Activated CD8-positive, alpha-beta memory T cell treated with anti-CD3 and anti-CD28 coated beads, Interleukin-2, amount 10 ng/mL, durations not matched to agents 7 days and 5 days (primary cell): ENCODE measurements at places on chromosomes 16 and 17. TPM values are rescaled to one million over a fixed set of nuclear protein-coding genes. Genes with fewer than 3 reads are reported as not detected.

INCA1 gene
- 0.23 TPM for total RNA-seq

HS3ST2 gene
- not detected for total RNA-seq

DNA sequence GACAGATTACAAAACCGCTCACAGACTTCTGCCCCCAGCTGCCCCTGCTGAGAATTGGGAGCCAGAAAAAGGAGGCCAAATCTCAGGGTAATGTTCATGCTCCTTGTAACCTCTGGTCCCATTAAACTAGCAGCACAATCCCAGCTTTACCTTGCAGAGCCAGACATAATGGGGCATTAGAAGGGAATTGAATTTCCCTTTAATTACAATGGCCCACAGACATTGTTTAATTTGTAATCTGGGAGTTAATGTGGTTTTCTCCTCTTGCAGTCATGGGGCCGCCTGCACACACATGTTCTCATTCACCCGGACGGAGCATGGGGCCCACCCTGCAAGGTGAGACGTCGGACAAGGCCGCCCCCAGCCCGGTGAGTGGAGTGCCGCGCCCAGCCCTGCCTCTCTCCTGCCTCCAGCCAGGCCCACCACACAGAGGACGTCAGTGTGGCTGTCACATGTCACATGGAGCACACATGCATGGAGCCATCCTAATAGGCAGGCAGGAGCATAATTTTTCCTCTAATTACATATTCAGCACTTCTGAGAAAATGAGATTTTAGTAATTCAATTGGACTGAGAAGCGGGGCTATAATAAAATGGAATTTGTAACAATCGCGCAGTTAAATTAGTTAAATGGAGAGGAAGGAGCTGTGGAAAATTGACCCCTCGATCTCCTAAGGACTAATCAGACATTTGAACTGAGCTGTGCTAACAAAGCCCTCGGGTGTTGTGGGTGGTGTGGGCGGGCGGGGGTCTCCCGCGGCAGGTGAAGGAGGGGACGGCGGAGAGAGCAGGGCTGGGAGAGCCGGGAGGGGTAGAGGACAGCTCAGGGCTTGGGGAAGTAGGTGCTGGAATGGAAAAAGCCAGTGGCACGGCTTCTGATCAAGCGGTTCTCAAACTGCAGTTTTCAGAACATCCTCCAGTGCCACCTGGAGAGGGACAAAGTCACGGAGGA is 87.7 kb downstream of the ENGASE start:
- no peak for DNase-seq

CD300C gene
- 1.5 TPM for total RNA-seq

DNA sequence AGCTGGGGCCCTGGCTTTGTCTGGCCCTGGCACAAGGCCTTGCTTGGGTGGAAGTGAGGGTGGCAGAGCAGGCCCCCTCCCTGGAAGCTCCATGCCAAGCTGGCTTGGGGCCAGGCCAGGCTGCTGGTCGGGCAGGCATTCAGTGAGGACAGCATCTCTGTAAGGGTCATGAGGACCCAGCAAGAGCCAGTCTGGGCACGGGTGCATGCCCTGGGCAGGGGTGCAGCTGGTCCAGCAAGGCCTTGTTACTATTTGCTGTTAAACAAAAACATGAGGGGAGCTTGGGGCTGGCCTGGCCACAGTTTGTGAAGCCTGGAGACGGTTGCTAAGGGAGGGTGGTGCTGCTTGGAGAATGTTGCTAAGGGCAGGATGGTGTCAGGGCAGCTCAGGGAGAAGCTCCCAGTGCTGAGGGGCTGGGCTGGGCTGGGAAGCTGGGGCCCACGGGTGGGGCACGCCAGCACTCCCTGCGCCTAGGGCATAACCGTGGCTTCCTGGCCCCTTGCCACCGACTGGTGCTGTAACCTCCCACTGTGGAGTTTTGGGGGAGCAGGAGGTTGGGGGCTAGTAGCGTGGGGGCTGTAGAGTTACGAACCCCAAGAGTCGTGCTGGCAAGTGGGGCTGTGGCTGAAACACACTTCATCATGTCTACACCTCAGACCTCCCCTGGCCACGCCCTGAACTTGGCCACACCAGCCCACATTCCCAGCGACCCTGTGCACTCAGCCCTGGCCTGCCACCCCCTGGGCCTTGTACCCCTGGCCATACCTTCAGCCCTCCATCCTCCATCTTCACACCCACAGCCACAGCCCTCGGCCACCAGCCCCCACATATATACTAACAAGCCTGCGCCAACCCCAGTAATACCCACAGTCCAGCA is 1.6 kb downstream of the TPPP3 start:
- no peak for DNase-seq

FOXC2 gene
- not detected for total RNA-seq

- no peak for DNase-seq
Observed at GRCh38 chr17:74316220-74316619, 9.8 kb upstream of the KIF19 start.

DNA sequence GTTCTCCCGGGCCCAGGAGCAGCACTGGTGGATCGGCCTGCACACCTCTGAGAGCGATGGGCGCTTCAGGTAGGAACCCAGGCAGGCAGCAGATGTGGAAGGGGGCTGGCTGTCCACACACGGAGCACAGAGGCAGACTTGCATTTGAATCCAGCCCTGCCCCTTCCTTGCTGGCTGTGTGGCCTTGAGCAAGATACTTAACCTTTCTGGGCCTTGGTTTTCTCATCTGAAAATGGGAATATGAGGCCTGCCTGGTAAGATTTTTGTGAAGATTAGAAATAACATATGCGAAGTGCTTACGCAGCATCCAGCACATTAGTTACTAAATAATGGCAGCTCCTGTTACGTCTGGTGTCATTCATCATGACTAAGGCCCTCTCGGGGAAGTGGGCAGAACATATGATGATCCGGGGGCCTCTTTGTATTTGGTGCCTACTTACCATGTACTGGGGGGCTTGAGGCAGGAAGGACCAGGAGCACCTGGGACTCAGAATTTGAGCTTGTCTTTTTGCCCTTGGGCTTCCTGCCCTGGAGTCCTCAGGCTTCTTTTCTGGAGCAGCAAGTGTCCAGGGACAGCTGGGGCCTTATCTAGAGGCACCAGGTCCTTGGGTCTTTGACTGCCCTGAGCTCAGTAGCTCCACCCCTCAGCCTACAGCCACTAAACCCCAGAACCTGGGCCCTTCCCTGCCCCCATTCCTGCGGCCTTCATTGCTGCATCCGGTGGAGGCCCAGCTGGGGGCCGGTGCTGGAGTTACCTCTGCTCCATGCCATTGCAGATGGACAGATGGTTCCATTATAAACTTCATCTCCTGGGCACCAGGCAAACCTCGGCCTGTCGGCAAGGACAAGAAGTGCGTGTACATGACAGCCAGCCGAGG is 53.8 kb downstream of the MRC2 start:
- no peak for DNase-seq

- no peak for DNase-seq
Observed at GRCh38 chr17:29802246-29802645, 127.8 kb downstream of the SSH2 start.

GRCh38 chr17:63140255-63140654 is 174.2 kb downstream of the TANC2 start:
- no peak for DNase-seq

GRCh38 chr16:3980253-3981111 is 100.0 kb upstream of the CREBBP start:
- DNase-seq, result no peak

CACNB1 gene
- 21.0 TPM for total RNA-seq

WWOX gene
- 25.2 TPM for total RNA-seq

TBC1D3 gene
- total RNA-seq, result 2.6 TPM

DNA sequence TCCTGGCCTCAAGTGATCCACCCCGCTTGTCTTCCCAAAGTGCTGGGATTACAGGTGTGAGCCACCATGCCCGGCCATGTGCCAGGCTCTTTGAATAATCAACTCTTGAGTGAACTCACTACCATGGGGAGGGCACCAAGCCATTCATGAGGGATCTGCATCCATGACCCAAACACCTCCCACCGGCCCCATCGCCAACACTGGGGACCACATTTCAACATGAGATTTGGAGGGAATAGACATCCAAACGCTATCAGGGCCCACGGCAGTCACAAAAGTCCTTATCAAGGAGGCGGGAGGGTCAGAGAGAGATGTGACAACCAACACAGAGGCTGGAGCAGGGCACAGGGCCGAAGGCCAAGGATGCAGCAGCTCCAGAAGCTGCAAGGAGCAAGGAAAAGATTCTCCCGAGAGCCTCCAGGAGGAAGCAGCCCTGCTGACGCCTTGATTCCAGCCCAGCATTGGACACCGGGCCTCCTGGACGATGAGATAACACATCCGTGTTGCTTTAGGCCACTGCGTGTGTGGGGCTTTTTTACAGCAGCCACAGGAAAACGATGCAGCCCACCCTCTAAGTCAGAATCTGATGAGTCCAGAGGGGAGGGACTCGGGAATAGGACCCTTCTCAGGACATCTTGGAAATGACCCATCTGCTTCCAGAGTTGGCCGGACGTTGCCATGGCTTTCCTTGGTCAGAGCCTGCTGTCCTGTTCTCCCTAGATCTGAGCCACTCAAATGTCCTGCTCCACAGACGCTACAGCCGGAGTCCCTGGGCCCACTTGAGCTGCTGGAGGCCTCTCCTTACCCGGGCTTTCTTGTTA is 47.3 kb upstream of the CMIP start:
- no peak for DNase-seq

C16orf95 gene
- 11.2 TPM for total RNA-seq

SLC4A1 gene
- not detected for total RNA-seq

- no peak for DNase-seq
Observed at GRCh38 chr16:12899529-12900143, 1.8 kb upstream of the SHISA9 start.

DNA sequence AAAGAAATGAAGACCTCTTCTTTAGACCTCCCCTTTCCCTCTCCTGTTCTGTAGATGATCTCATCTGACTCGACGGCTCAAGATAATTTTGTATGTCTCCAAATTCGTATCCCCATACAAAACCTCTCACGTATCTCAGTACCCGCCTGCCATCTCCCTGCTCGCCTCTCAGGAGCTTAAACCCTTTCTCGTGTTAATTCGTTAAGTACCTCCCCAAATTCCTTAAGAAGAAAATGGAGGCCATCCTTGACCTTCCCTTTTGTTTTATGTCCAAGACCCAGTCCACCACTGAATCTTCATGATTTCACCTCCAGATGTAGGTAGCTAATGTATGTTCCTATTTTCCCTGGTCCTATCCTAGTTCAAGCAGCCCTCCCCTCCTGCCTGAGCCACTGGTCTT is 41.6 kb downstream of the OR3A1 start:
- no peak for DNase-seq

DNA sequence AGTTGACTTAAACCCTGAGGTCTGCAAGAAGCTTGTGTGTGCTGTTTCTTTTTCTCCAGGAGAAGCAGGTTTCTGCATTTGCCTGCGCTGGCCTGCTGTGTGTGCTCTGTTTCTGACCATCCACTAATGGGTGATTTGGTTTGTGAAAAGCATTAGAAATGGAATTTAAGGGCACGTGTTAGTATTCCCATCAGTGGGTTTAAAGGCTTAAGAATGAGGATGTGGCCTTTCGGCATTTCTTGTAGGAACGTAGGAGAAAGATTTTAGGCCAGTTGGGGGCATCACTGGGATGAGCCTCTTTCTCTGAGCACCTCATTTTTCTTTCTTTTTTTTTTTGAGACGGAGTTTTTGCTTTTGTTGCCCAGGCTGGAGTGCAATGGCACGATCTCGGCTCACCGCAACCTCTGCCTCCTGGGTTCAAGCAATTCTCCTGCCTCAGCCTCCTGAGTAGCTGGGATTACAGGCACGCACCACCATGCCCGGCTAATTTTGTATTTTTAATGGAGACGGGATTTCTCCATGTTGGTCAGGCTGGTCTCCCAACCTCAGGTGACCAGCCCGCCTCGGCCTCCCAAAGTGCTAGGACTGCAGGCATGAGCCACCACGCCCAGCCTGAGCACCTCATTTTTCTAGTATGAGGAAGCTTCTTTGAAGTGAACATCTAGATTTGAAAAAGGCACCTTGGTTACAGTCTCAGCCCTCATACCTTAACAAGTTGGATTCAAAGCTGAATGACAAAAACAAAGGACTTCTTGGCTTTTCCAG is 110.3 kb downstream of the BANP start:
- no peak for DNase-seq

CCL16 gene
- total RNA-seq, result not detected

DNA sequence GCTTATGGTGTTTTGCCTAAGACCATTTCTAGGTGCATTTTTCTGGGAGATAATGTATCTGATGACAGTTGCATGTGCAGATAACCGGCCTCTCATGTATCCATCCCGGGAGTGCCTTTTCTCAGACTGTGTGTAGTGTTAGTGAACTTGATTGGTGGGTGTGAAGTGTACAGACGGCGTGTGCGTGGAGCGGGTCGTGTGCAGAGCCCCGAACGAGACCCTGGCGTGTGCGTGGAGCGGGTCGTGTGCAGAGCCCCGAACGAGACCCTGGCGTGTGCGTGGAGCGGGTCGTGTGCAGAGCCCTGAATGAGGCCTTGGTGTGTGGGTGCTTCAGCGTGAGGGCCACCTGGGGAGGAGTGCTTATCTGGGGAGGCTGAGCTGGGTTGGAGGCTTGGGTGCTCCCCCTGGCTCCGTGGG is 28.9 kb upstream of the ZNF750 start:
- no peak for DNase-seq

DNA sequence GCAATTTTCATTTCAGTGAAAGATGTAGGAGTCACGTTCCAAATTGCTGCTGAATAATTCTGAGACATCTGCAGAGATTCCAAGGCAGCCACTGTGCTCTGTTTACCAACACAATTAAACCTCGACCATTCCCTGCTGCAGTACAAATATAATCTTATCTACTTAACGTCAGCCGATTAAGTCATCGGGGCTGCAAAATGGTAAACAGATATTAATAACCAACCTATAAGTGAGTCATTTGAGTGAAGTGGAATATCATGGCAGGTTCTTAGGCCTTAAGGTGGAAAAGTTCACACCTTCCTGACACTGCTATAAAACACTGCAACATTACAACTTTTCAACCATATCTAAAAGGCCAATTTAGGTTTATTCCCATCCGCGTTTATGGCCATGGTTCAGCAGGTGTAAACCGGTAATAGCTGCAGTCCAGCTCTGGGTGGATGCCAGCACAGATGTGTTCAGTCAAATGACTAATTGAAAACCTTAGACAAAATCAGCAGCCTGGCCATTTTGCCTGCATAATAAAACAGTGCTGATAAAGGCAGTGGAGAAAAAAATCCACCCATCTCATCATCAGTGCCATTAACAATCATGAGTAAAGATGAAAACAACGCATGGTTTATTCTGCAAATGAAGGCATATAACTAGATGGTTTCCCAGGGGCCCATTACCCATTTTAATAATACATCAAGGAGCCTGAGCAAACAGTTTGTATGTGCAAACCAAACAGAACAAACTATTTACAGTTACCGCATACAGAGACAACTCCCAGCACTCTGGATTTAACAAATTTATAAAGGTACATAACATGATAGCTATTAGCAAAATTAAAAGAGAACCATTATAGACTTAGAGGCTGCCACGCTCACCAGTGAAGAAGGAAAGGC is 202.9 kb upstream of the IRX3 start:
- DNase-seq, result no peak

SGCA gene
- not detected for total RNA-seq

DNA sequence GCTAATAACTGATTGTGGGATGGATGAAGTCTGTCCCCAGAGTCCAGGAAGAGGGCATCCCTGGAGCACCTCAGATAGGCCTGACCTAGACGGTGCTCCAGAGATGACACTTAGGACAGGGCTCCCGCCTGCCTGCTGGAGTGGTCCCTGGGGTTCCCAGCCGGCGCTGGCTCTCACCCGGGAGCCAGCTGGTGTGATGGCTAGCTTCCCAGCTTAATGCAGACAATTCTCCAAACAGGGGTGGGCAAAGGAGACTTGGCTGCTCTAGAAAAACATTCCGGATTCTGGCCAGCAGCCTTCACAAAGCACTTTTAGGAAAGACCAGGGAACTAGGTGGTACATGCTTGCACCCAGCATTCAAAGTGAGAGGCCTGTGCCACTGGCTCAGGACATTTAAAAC is 18.6 kb downstream of the ACE start:
- no peak for DNase-seq

GUCY2D gene
- not detected for total RNA-seq
